NCI-H446 (cell line): ENCODE measurements at places on chromosomes 3 and 15.

DNA sequence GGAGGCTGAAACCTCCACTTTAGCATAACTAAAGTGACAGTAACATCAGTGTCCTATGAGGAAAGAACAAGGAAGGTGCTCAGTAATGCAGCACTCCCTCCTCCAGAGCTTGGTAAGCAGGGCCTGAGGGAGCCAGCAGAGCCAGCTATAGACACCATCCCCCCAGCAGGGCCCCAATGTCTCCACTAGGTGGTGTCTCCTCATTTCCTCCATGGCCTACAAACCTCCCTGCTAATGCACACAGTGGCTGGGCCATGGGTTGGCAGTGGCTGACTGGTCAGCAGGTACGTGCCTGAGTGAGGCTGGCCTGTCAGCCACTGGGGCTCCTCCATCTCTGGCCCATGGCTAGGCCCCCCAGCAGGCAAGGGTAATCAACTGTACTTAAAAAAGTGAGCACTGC, 13.6 kb downstream of the MRPS25 start:
- DNase-seq = no peak

GRCh38 chr3:135987661-135988060, 22.1 kb downstream of the PPP2R3A start:
- DNase-seq = no peak

DNA sequence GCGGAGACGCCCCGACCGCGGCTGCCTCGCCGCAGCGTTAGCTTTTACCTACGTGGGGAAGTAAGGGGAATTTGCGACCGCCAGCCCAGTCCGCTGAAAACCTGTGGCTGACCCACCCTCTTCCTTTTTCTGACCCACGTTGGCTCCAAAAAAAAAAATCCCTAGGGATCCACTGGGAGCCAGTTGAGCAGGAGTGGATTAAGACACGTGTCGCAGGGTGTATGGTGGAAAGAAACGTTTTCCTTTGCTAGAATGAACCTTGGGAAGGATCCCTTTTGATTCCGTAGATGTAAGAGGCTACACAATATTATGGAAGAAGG, 575 bp upstream of the PCYT1A start:
- peak; percentile 66 for DNase-seq

- no peak for DNase-seq
Observed at GRCh38 chr15:32861761-32862160, 144.0 kb downstream of the GREM1 start.

DNA sequence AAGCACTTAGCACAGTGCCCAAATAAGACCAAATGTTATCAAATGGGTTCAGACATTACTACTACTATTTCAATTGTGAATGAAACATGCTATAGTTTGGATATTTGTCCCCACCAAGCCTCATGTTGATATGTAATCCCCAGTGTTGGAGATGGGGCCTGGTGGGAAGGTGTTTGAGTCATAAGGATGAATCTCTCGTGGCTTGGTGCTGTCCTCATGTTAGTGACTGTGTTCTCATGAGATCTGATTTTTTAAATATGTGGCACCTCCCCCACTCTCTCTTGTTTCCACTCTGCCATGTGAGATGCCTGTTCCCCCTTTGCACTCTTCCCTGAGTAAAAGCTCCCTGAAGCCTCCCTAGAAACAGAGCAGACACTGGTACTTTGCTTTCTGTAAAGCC, 148.7 kb upstream of the TGFBR2 start:
- DNase-seq = no peak

- DNase-seq = no peak
Observed at GRCh38 chr15:82852941-82853561, 43.6 kb downstream of the WHAMM start.

- no peak for DNase-seq
Observed at GRCh38 chr3:194588741-194589140, 44.5 kb downstream of the TMEM44 start.

GRCh38 chr3:192772240-192772894, 45.0 kb upstream of the FGF12 start:
- peak; percentile 1 for DNase-seq

GRCh38 chr15:74725225-74725774, at the start of gene CYP1A1:
TSS of gene CYP1A1 (minus strand) at chr15:74725528. CDS start at chr15:74723097, 2,431 bp downstream.
- DNase-seq = no peak

DNA sequence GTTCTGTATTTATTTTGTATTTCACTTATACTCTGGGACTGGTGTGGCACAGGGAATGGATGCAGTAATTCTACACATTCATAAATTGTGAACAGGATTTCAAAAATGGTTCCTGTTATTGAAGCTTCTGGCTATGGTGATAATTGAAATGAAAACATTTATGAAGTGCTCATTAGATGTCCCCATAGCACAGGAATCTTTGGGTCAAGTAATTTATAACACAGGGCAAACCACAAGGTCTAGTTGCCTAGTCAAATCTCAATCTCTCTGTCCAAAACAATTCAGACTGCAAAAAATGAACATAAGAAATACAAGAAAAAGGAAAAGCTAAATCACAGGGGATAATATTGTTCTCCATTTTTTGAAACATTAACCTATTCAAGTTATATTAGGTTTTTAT, 117.5 kb upstream of the PTPRG start:
- DNase-seq = no peak
